ENCODE measurements at places on chromosomes 4 and X.

DNA sequence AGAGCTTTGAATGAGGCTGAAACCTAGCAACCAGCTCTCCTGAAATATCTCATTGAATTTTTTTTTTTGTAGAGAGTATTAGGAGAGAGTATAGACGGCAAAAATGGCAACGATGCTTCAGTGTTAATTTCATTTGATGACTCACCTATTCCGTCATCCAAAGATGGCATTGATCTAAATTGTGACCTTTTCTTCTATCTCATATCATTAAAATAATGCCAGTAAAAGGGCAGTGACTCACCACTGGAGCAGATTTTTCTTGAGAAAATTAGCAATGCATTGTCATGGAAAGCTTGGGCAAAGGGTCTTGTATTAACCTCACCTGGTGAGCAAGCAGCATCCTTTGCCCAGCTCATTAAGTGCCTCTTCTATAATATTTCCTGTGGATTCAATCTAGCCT, 19.6 kb downstream of the VMA21 start:
- DNase-seq, result no peak

- DNase-seq, result no peak
Observed at GRCh38 chr4:105291925-105292324, 145.2 kb downstream of the TET2 start.

DNA sequence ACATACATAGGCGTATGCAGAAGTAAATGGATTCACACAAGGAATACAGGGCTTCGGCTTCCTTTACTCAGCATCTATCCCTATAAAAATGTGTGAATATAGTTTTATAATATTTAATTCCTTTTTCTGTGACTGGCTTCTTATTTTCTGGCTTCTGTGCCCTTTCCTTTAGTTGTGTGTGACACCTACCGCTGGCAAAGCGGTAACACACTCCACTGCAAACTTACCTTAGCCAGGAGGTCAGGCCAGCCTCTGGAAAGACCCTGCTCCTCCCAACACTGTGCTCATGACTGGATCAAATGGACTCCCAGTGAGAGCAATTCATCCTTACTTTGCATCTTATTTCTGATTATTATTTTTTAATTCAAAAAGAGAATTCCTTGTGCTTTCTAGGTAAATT, 244.2 kb downstream of the ANK2 start:
- no peak for DNase-seq

- no peak for DNase-seq
Observed at GRCh38 chrX:36963069-36963808, 44.9 kb upstream of the FAM47C start.

DNA sequence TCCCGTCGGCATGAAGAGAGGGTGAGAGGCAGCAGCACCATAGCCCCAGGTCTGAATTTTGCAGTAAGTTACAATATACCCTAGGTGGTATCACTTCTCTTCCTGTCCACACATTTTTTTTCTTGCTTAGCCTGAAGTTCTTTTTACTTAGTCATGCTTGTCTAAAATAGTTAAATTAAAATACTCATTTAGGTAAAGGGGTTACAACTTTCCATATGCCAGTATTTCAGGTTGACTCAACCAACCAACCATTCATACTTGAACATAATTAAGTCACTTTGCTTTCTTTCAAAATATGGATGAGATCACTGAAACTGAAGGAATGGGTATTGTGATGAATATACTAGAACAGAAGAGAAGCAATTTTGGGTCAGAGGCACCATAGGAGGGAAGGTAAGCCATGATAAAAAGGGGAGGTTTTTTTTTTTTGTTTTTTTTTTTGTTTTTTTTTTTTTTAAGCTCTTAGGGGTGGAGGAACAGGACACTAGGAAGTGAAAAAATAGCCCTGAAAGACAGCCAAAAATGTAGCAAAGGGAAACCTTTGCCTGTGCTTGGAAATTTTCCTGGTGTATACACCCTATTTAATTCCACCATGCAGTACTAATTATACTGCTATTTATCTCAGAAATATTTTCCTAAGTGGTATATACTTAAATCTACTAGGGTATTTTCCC, 41.8 kb downstream of the RPS6KA3 start:
- DNase-seq, result no peak

Measured in renal pelvis (tissue), 12 donors.